ENCODE measurements at places on chromosomes 16 and 17. TPM values are rescaled to one million over a fixed set of nuclear protein-coding genes. Genes with fewer than 3 reads are reported as not detected.

DNA sequence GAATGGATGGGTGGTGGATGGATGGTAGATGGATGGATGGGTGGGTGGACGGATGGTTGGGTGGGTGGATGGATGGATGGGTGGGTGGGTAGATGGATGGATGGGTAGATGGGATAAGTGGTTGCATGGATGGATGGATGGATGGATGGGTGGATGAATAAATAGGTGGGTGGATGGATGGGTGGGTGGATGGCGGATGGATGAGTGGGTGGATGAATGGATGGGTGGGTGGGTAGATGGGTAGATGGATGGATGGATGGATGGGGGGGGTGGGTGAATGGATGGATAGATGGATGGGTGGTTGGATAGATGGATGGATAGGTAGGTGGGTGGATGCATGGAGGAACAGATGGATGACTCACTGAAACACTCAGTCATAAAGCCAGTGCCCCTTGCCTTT is 51.0 kb upstream of the FASN start:
- DNase-seq: no peak
- no peak overlapping the region for H3K27ac ChIP-seq
- no peaks in the 10 kb centered on the region for H3K27me3 ChIP-seq
- no peaks in the 10 kb centered on the region for H3K36me3 ChIP-seq
- H3K4me3 ChIP-seq: no peak overlapping the region

- no peak overlapping the region for H3K27ac ChIP-seq
- no peak overlapping the region for H3K4me3 ChIP-seq
- H3K27me3 ChIP-seq: no peaks in the 10 kb centered on the region
- H3K4me1 ChIP-seq: no peaks in the 10 kb centered on the region
- no peak for DNase-seq
- no peaks in the 10 kb centered on the region for H3K36me3 ChIP-seq
Observed at GRCh38 chr17:302300-302698, 50.3 kb downstream of the RPH3AL start.

Gene MAPT
- 0.26 TPM for total RNA-seq

DNA sequence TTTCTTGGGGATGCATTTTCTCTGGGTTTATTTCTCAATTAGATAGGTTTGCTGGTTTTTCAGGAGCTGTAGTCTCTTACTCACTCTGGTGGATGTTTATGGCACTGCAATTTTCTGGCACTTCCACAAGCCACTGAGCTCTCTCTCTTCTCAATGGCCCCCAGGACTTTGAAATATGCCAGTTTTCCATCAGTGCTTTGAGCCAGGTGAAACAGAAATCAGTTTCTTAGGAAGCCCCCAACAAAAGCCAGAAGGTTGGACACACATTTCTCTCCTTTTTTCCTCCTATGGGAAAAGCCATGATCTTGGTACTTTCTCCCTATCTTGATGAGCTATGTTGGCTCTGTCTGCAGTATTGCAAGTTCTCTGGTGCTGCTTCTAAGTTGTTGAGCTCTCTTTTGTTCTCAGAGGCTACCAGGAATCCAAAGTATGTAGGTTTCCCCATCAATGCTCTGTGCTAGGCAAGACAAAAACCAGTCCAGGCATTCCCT is 90.7 kb upstream of the SMIM36 start:
- no peaks in the 10 kb centered on the region for H3K36me3 ChIP-seq
- H3K27me3 ChIP-seq: no peaks in the 10 kb centered on the region
- no peak for DNase-seq
- H3K4me3 ChIP-seq: no peak overlapping the region
- no peaks in the 10 kb centered on the region for H3K4me1 ChIP-seq

- H3K27ac ChIP-seq: no peak overlapping the region
- H3K4me3 ChIP-seq: no peak overlapping the region
- H3K27me3 ChIP-seq: no peaks in the 10 kb centered on the region
- peaks cover 21% of the 10 kb centered on the region for H3K4me1 ChIP-seq
Observed at GRCh38 chr16:89297910-89298545, 80.5 kb downstream of the ZNF778 start.

- H3K27ac ChIP-seq: peak overlapping the region; percentile 80
- DNase-seq: peak; percentile 49
- no peaks in the 10 kb centered on the region for H3K27me3 ChIP-seq
- no peaks in the 10 kb centered on the region for H3K36me3 ChIP-seq
- H3K4me3 ChIP-seq: peak overlapping the region; percentile 51
- no peaks in the 10 kb centered on the region for H3K4me1 ChIP-seq
Observed at GRCh38 chr17:18362698-18363100, 651 bp downstream of the SHMT1 start.

DNA sequence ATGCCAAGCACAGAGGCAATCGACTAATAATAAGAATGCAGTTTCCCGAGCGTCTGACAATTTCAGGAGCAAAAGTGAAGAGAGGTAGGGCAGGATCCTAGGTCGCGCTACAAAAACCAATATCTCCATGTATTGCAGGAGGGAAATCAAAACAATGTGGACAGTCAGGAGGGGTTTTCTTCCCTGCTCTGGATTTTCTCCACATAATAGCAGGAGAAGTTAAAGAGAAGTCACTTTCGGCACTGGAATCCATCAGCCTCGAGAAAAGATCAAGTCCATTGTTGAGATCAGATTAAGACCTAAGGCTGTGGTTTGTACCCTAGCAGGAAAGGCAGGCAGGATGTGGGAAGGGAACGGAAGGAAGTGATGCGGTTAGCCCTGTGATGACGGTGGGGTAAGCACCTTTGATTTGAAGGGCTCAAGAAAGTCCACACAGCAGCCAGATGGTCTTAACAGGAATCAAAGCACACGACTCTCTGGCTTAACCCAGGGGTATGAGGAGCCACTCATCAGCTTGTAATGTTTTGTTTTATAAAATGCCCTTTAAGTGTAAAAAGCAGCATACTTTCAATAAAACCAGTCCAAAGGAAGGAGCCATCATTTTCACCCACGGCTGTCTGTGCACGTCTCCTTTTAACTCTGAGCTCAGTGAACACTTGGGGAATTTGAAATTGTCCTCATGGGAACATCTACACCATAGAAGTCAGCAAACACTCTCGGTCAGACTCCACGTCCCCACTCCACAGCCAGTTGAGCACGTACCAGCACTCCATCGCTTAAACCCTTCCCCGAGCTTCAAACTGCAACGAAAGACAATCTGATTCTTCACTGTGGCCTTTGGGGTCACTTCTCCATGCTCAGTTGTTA is 15.8 kb upstream of the AKTIP start:
- H3K4me1 ChIP-seq: no peaks in the 10 kb centered on the region
- H3K4me3 ChIP-seq: no peak overlapping the region
- H3K27me3 ChIP-seq: no peaks in the 10 kb centered on the region
- DNase-seq: peak; percentile 68
- H3K27ac ChIP-seq: peak overlapping the region; percentile 65
- H3K36me3 ChIP-seq: no peaks in the 10 kb centered on the region

Gene C17orf50
- not detected for total RNA-seq

DNA sequence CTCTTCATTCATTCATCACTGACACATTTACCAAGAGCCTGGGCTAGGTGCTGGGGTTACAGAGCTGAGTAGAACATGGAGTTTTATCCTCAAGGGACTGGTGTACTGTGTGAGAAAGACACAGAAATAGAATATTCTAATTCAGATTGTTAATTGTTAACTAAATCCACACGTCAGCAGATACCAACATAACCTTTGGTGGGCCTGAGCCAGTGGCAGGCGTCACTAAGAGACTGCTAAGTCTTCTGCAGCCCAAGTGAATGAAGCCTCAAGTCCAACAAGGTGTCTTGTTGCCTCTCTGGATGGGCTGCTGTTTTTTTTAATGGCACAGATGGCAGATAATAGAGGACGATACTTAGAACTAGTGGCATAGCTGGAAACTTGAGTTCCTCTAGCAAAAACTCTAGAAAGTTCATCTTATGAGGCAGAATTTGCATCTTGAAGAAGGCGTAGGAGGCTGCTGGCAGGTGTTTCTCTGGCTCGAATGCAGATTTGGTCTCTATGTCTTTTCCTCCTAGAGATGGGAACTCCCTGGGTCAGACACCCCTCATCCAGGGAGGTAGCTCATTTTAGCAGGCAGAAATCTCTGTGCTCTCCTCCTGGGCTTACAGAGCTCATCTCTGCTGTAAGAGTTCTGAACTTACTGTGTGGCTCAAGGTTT is 179.5 kb downstream of the NTN1 start:
- no peaks in the 10 kb centered on the region for H3K27me3 ChIP-seq
- DNase-seq: no peak
- peaks cover 2% of the 10 kb centered on the region for H3K4me1 ChIP-seq
- H3K4me3 ChIP-seq: no peak overlapping the region
- H3K36me3 ChIP-seq: no peaks in the 10 kb centered on the region

DNA sequence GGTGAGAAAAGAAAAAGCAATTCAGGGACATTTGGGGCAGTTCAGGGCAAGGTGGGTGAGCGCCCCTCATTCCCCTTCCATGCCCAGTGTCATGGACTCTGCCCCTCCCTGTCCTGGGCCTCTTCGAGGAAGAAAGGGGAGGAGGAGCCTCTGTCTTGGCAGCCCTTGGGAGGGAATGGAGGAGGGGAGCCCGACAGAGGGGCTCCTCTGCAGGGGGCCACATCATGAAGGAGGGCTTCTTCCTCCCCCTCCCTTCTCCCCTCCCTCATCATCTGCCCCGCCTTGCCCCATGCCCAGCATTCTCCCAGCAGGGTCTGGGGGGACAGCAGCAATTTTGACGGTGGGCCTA is 33.2 kb upstream of the TAC4 start:
- H3K4me1 ChIP-seq: no peaks in the 10 kb centered on the region
- H3K27ac ChIP-seq: no peak overlapping the region
- no peak overlapping the region for H3K4me3 ChIP-seq
- H3K27me3 ChIP-seq: peaks cover 4% of the 10 kb centered on the region
- DNase-seq: no peak

Gene KRT32
- not detected for total RNA-seq

DNA sequence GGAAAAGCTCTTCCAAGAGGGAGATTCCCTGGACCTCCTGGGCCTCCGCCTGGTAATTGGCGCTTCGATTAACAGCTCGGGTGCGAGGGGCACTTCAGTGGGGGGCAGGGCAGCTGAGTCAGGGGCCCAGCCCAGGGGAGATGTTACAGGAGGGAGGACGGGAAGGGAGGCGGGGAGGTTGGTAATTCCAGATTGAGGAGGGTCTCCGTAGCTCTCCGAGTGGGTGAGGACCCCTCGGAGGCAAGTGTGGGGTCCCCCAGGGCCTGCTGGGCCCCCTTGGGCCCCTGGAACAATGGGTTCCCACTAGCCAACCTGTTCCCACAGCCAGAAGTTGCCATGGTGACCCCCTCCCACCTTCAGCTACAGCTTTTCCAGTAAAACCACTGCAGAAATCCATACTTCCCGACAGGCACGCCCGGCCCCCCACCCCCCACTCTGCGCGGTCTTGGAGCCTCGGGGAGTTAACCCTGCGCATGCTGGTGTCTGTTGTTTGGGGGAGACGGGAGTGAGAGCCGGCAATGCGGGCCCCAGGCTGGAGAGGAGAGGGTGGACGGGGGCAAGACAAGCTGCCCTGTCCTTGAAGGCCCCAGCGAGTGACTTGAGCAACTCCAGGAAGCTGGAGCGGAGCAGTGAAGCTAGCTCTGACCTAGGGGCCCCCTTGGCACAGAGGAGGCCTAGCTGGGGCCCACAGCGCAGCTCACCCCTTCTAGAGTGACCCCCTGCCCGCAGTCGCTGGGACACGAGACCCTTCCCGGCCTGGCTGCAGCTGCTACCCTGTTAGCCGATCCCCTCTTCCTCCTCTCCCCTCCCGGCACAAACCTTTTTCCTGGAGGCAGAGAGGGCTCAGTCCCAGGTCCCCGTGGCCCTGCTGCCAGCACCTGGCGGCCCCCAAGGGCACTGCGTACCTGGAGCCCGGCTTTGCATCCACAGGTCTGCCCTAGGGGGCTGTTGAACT is 37.8 kb downstream of the TMEM235 start:
- H3K27ac ChIP-seq: no peak overlapping the region
- H3K27me3 ChIP-seq: no peaks in the 10 kb centered on the region
- H3K36me3 ChIP-seq: no peaks in the 10 kb centered on the region
- H3K4me3 ChIP-seq: no peak overlapping the region
- DNase-seq: no peak
- H3K4me1 ChIP-seq: no peaks in the 10 kb centered on the region

DNA sequence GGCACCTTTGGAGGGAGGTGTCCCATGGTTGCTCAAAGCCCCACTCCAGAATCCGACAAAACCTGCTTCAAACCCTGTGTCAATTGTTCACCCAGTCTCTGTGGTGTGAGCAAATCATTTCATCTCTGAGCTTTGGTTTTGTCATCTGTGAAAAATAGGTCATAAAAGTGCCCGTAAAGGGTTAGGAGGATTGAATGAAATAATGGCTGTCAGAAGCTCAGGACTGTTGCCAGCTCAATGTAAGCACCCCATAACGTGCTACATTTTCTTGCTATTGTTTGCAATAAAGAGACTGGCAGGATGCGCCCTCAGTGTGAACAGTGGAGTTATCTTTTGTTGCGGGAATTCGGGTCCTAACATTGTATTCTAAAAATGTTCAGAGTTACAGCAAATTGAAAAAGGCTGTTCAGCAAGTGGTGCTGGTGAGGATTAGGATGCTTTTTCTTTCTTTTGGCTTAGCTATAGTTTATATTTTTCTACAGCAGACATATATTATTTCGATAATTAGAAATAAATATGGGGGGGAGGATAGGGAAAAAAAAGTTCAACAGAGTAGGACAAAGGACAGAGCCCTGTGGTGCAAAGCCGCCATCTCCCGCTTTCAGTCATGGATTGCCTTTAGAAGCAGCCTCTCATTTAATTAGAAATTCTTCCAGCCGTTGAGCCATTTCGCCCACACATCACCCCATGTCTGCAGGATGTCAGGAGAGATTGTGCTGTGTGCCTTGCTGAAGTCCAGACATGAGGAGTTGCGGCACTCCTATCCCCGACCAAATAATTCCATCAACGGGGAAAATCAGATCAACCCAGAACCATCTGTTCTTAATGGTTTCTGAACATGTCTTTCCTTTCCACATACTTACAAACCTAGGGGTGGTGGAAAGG is 20.9 kb upstream of the PYY start:
- H3K4me1 ChIP-seq: no peaks in the 10 kb centered on the region
- no peaks in the 10 kb centered on the region for H3K36me3 ChIP-seq
- DNase-seq: no peak

GRCh38 chr17:44820631-44821212 is 9.4 kb downstream of the GJC1 start:
- H3K36me3 ChIP-seq: no peaks in the 10 kb centered on the region
- H3K27ac ChIP-seq: peak overlapping the region; percentile 67
- no peak overlapping the region for H3K4me3 ChIP-seq
- DNase-seq: no peak
- H3K4me1 ChIP-seq: no peaks in the 10 kb centered on the region

DNA sequence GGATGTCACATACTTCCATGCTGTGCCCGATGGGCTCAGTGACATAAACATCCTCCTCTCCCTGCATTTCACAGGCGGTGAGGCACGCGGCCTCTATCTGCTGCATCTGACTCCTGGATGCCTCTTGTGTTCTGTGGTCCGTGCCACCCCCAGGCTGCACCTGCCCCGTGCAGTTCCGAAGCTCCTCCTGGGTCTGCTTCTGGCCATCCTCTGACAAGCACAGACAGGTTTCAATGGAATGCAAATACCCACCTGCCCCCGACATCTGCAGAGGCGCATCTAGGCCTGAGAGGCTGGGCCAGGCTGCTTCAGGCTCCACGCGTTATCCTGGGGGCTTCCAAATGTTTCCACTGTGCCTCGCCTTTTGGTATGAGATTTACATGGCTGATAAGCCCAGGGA is 46.3 kb upstream of the DNAH17 start:
- no peak overlapping the region for H3K27ac ChIP-seq
- DNase-seq: no peak
- no peaks in the 10 kb centered on the region for H3K36me3 ChIP-seq
- no peaks in the 10 kb centered on the region for H3K27me3 ChIP-seq
- no peaks in the 10 kb centered on the region for H3K4me1 ChIP-seq

- DNase-seq: no peak
- no peaks in the 10 kb centered on the region for H3K36me3 ChIP-seq
- no peak overlapping the region for H3K4me3 ChIP-seq
- no peak overlapping the region for H3K27ac ChIP-seq
- H3K27me3 ChIP-seq: no peaks in the 10 kb centered on the region
Observed at GRCh38 chr16:73020409-73020884, 27.5 kb downstream of the ZFHX3 start.

GRCh38 chr17:55263569-55264277 is 1.0 kb upstream of the HLF start:
- no peak overlapping the region for H3K27ac ChIP-seq
- H3K4me1 ChIP-seq: no peaks in the 10 kb centered on the region
- no peak for DNase-seq
